D341Med (cell line): ENCODE measurements at places on chromosomes 2 and 18.
A peak's percentile ranks its signal among the peaks of the same experiment; 100 is the strongest.

DNA sequence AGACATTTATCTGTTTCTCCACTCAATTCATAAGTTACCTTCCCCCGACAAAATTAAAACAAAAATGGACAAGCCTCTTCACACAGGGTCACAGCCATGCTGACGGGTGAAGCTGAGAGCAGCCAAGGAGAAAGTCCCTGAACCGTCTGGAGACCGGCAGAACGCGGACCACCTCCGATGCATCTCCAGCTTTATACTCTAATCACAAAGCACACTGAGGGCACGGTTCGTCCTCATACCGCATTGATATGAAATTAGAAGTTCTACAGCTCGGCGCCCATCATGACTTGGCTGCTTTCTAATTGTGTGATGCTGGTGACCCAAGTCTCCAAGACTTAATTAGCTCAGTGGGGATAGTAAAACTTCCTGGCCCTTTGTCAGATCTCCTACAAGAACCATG lies 181.2 kb upstream of the PXDN start:
- DNase-seq, result no peak

GRCh38 chr2:230137902-230138539 lies 69.3 kb upstream of the SLC16A14 start:
- DNase-seq, result no peak

DNA sequence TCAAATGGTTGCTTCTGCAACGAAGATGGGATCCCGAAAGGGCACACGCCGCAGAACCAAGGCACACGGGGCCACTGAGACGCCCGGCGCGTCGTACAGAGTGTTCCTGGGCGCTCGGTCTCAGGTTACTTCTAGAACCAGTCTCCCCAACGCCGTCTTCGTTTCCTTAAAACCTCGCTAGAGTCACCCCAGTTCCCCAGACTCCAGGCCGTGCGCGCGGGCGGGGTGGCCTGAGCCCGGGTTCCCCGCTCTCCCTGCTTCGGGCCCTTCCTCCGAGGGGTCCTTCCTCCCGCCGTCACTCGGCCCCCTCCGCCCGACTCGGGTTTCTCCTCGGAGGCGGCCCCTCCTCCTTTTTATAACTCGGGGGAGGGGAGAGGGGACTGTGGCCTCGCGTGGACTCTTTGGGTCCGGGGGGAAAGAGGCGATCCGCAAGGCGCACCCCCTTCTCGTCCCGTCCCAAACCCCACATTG lies 774 bp upstream of the FZD7 start:
- peak; percentile 73 for DNase-seq

DNA sequence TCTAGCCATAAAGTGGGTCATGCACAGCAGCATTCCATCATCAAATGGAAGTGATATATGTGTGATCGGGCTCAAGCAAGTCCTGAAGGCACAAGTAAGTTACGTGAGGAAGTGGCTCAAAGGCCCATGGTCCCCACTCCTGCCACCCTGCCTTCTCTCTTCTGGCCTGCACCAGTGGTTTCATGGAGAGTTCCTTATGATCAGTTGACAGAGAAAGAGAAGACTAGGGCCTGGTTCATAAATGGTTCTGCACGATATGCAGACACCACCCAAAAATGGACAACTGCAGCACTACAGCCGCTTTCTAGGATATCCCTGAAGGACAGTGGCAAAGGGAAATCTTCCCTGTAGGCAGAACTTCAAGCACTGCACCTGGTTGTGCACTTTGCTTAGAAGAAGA lies 412.6 kb upstream of the SMIM21 start:
- no peak for DNase-seq

- peak; percentile 59 for DNase-seq
Measured at GRCh38 chr2:9002637-9003365, 683 bp downstream of the MBOAT2 start.

DNA sequence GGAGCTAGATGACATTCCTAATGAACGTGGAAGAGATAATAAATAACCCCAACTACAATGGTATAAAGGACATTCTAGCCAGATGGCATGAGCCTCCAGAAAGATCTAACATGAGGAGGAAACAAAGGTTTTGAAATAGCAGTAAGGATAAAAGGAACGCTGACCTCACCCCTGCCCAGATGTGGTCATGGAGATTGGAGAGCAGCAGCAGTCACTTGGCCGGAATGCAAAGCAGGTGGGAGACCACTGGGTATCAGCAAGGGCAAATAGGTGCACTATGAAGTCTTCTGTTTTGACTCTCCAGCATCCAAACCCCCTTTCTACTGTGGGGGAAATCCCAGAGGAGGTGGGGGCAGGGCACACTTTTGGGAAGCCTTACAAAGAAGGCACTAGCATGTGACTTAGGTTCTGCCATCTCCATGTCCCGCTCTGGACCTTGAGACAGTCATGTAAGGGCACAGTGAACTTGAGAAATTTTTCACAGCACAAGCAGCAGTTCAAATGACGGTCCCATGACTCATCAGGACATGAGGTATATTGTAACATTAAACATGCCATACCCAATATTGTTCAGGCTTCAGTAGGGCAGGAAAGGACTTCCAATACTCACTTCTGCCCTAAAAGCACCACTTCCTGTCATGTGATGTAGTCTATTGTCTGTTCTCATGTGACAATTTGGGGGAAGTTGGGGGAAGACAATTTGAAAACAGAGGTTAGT lies 55.2 kb downstream of the METTL4 start:
- DNase-seq, result no peak

DNA sequence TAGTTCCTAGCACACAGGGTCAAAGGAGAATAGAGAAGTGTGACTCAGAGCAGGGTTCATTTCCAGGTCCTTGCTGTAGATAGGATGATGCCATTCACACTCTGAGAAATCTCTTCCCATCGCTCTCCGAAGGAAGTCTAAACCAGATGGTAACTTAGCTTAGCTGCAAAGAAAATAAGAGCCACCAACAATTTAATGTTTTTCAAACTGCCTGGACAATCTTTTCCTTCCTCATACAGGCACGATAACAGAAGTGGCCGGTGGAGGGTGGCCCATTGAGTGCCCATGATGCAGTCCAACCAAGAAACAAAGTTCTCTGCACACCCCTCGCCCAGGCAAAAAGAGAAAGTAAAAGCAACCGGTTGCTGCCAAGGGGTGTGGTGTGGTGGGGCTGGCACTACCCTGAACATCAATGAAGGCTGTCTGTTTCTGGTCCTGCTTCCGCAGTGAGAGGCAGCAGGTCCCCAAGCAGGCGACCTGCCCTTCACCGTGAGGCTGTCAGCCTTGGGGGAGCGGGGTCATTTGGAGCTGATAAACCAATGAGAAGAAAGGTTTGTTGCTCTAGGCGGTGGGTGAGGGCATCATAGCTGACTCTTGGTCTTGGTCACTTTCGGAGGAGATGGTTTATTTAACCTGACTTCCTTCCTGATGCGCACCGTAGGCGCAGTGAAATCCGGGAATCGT lies 105.6 kb upstream of the CD302 start:
- DNase-seq, result no peak

DNA sequence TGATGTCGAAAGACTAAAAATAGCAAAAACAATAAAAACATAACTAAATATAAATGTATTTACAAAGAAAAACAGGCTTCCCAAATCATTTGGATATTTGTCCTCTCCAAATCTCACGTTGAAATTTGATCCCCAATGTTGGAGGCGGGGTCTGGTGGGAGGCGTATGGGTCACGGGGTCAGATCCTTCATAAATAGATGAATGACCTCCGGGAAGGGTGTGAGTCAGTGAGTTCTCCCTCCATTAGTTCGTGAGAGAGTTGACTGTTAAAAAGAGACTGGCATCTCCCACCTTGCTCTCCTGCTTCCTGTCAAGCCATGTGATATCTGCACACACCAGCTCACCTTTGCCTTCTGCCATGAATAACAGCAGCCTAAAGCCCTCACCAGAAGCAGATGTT lies 703.0 kb downstream of the TMEM182 start:
- DNase-seq, result no peak
